ENCODE measurements at places on chromosomes 1 and 21.
A peak's percentile ranks its signal among the peaks of the same experiment; 100 is the strongest.

GRCh38 chr1:84701376-84701775 lies 11.1 kb upstream of the SSX2IP start:
- ATAC-seq = no peak

- no peak for ATAC-seq
Measured at GRCh38 chr21:41865002-41865777, 14.0 kb downstream of the PRDM15 start.

DNA sequence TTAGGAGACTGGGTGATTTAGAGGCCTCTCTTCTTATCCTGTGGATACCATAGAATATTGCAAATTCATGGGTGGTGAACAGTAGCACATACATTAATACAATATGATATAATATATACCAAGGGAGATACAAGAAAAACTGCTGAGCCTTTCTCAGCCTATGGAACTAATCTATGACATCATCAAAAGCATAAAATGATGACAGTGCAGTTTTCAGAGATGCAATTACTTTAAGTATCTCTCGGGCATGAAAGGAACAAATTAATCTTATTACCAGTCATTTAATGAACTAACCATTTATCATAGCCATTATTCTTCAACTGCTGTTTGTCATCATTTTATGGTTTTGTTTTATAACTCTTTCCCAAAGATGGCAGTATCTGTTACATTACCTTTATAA lies 3.5 kb downstream of the CHODL start:
- ATAC-seq = no peak

- peak; percentile 48 for ATAC-seq
Measured at GRCh38 chr1:178134061-178134460, 40.2 kb downstream of the RASAL2 start.

DNA sequence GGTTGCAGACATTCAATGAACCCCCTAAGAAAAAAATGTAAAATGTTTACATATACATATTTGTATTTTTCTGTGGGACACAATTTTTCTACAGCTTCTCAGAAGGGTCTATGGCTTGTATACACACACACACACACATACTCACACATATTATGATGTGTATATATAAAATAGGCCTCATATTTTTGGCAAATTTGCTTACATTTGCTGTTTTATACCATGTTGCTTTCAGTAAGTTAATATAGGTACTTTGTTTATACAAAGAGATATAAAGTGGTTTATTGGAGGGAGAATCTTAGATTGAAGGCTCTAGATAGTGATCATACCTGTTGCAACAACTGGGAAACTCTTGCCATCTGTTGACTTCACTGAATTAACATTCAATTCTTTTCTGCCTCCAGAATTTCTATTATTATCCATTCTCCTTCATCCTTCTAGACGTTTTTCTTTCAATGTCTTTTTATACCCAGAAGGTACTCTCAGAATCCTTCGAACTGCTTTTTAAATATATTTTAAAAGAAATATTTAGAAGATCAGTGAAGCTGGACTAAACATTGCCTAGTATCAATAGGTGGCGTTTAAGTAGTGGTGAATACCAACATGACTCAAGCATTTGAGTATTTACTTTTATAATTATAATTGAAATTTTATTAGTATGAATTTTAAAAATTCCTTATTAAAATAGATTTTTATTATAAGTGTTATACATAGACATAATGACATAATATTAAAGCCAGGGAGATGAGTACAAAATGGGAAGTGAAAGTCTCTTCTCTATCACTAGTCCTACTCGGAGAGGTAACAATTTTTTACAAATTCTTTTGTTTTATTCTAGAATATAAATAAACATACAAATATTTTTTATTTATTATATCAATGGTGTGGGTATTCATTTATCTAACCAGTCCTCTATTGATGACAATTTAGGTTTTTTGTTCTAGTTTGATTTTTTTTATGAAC lies 10.2 kb downstream of the CD55 start:
- ATAC-seq = no peak

- peak; percentile 89 for ATAC-seq
Measured at GRCh38 chr1:10286244-10286643, 75.9 kb downstream of the KIF1B start.

DNA sequence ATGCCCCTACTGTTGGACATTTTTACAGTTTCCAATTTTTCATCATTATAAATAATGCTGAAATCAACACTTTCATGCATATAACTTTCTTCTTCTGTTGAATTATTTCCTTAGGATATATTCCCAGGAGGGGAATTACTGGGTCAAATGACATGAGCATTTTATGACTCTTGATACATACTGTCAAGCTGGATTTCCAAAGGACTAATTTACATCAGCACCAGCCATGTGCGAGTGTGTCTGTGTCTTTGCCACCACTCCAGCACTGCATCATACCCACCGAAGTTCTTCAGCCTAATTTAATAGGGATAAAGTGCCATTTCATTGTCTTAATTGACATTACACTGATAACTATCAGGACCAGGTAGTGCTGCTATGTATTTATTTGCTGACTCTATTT lies 146.7 kb downstream of the CSMD2 start:
- no peak for ATAC-seq
